ENCODE measurements at places on chromosomes 5 and 9.

DNA sequence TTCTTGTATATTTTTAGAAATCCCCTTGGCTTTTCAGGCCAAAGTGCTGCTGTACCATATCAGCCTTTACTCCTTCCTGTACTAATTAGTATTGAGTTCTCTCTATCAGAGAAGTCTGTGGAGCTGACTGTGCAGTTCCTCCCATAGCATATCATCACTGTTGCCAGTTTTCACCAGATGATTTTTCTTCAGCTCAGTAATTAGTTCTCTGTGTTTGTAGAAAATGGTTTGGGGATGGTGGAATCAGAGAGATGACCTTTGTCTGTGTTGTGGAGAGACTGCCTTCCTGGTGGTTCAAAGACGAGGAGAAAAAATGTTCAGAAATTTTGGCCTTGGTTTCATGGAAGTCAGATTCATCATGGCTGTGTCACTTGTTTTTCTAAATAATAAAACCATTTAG lies 227.5 kb upstream of the ACTBL2 start:
- no peak for DNase-seq

DNA sequence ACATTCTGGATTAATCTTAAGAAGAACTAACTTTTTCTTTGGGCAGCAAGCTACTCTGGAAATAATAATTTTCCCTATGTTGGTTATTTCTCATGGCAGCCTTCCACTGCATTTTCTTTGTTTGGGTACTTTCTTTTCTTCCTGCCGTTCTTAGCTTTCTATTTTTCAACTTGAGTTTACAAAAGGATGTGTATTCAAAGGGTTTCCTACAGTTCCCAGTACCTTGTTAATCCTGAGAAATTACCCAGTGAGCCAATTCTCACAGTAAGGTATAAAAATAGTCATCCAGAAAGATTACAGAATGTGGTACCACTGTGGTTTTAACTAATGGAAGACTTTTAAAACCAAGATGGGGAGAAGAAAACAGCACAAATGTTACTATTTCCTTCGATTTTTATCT lies 20.2 kb downstream of the GPR21 start:
- no peak for DNase-seq

DNA sequence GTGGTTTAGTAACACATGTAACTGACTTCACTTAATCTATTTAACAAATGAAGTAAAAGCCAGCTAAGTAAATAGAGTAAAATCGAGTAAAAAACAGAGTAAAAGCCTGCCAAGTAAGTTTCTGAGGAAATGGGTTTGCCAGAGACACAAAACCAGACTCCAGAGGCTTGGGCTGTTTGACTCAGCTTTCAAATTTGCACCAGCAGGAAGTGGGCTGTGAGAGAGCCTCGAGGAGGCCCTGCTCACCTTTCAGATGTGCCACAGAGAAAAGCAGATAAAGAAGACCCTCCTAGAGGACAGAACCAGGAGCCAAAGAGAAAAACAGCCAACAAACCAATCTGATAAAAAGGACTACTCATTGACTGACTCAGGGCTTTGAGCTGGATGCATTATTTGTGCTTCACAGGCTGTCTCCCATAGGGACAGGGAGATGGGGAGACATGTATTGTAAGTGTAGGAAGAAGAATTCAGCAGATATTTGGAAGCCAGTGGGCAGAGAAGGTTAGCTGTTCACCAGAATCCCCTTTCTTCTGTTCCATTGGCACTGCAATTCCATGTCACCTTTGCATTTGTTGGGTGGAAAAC lies 14.4 kb upstream of the AMACR start:
- no peak for DNase-seq

- no peak for DNase-seq
Measured at GRCh38 chr9:124348831-124349230, 66.4 kb downstream of the PSMB7 start.

GRCh38 chr5:67510204-67510603 lies 313.6 kb upstream of the CD180 start:
- no peak for DNase-seq

DNA sequence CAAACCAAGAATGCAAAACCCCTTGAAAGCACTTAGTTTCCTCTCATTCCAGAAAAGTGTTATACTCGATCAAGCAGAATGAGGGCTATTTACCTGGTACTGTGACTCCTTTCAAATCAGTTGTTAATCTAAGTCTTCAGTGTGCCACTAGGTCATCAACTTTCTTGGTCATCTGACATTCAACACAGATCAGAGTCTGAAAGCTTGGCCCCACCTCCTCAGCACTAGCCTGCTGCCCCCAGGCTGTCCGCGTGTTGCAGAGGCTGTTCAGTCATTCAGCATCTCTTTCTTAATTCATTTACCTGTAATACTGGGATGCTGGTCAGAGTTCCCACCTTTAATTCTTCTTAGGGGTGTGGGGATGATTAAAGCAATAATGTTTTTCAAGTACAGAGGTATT lies 28.5 kb downstream of the ENC1 start:
- DNase-seq, result no peak

DNA sequence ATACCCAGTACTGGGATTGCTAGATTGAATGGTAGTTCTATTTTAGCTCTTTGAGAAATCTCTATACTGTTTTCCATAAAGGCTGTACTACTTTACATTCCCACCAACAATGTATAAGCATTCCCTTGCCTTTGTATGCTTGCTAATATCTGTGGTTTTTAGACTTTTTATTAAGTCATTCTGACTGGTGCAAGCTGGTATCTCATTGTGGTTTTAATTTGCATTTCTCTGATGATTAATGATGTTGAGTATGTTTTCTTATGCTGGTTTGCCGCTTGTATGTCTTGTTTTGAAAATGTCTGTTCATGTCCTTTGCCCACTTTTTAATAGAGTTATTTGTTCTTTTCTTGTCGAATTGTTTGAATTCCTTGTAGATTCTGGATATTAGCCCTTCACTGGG lies 512.7 kb upstream of the PAPPA start:
- no peak for DNase-seq

- DNase-seq, result no peak
Measured at GRCh38 chr5:32223972-32224609, 50.0 kb upstream of the GOLPH3 start.

- no peak for DNase-seq
Measured at GRCh38 chr9:69317894-69318293, 7.1 kb upstream of the ENTREP1 start.

- DNase-seq, result no peak
Measured at GRCh38 chr9:70117835-70118319, 74.2 kb downstream of the MAMDC2 start.

DNA sequence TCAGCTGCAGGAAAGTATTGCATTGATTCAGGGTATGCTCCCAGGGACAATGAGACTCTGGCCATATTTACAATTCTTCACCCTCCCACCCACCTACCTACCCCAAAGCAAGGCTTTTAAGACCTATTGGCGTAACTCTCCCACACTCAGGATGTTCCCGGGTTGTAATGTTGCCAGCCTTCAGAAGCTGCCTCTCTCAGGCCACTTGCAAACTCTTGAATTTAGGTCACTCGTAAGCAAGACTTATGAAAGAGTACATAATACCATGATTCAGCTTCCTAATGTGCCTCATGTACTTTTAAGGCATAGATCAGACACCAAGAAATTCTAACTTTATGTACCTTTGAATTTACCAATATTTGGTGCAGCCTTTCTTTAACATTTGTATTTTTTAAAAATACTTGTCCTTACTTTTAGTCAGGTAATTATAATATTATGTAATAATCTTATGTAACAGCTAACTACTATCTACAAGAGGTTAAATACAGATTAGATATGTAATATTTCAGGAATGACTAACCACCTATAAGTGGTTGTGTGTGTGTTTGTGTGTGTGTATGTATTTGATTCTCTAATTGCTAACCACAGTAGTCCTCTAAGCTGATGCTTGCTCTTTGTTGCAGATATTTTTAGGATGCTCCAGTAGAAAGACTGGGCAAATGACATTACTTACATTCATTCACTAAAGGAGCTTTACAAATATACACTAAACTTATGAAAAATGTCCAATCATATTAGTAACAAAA lies 630.5 kb upstream of the MEF2C start:
- no peak for DNase-seq

- no peak for DNase-seq
Measured at GRCh38 chr9:135552021-135552697, 6.2 kb downstream of the OBP2A start.

DNA sequence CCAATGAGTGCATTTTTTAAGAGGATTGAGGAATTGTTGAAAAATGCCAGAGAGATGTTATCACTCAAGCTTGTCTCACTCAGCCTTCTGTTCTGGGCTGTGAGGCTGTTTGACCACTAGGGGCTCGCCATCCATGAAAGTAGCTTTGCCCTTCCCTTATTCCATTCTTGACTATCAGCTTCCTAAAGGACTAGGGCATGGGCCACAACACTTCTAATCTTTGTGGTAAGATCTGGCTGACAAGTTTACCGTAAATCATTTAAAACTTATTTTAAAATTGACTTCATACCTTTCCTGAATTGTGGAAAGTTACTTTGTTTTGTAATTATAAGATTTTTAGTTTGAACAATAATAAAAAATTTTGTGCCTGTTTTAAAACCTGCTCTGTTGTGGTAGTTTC lies 49.5 kb downstream of the TJP2 start:
- peak; percentile 1 for DNase-seq

DNA sequence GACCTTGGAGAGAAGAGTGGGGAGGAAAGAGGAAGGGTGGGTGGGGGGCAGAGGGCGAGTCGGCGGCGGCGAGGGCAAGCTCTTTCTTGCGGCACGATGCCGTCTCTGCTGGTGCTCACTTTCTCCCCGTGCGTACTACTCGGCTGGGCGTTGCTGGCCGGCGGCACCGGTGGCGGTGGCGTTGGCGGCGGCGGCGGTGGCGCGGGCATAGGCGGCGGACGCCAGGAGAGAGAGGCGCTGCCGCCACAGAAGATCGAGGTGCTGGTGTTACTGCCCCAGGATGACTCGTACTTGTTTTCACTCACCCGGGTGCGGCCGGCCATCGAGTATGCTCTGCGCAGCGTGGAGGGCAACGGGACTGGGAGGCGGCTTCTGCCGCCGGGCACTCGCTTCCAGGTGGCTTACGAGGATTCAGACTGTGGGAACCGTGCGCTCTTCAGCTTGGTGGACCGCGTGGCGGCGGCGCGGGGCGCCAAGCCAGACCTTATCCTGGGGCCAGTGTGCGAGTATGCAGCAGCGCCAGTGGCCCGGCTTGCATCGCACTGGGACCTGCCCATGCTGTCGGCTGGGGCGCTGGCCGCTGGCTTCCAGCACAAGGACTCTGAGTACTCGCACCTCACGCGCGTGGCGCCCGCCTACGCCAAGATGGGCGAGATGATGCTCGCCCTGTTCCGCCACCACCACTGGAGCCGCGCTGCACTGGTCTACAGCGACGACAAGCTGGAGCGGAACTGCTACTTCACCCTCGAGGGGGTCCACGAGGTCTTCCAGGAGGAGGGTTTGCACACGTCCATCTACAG lies 760 bp downstream of the NPR3 start:
- no peak for DNase-seq
